Stimulated activated CD8-positive, alpha-beta memory T cell treated with anti-CD3 and anti-CD28 coated beads, Interleukin-2, amount 100 ng/mL, for 48 hours (primary cell): ENCODE measurements at places on chromosomes 7 and 10.

- no peak for DNase-seq
These were observed 20.9 kb downstream of the MAP3K8 start for GRCh38 chr10:30454744-30455510.

DNA sequence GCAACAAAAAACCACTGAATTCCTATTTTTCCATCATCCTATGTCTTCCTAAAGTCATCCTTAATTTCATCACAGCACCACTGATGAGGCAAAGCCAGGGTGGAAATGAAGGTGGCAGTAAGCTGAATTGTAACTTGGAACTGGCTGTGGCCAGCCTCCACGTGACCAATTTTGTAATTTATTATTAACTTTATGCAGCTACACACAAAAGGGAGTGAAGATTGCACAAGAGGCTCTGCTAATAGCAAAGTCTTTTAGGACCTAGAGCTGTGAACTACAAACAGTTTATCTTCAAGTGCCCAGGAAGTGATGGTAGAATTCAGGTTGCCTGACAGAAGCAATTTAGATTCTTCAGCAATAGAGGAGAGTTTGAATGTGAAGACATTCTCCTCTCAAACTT is 176.4 kb downstream of the CCDC71L start:
- no peak for DNase-seq

DNA sequence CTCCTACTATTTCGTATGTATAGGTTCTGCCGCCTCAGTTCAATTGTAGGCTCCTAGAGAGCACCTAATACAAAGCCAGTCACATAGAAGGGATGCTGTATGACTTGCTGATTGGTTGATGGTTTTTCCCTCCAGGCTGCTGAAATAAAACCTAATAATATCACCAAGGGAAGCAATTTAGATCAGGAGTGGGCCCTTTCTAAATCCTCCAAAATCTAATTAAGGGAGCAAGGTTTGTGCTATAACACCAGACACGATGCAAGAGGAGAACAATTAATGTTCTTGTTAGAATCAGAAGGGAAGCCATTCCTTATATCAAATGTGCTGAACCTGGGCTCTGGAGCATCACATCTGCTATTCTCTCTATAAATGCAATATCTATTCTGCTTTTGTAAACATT is 42.0 kb upstream of the SLC13A1 start:
- no peak for DNase-seq

- no peak for DNase-seq
These were observed 25.4 kb upstream of the TMEM72 start for GRCh38 chr10:44885710-44886109.

GRCh38 chr10:130763071-130763470 is 548.5 kb downstream of the TCERG1L start:
- DNase-seq, result no peak

GRCh38 chr10:24824536-24824935 is 100.8 kb upstream of the ARHGAP21 start:
- DNase-seq, result no peak

DNA sequence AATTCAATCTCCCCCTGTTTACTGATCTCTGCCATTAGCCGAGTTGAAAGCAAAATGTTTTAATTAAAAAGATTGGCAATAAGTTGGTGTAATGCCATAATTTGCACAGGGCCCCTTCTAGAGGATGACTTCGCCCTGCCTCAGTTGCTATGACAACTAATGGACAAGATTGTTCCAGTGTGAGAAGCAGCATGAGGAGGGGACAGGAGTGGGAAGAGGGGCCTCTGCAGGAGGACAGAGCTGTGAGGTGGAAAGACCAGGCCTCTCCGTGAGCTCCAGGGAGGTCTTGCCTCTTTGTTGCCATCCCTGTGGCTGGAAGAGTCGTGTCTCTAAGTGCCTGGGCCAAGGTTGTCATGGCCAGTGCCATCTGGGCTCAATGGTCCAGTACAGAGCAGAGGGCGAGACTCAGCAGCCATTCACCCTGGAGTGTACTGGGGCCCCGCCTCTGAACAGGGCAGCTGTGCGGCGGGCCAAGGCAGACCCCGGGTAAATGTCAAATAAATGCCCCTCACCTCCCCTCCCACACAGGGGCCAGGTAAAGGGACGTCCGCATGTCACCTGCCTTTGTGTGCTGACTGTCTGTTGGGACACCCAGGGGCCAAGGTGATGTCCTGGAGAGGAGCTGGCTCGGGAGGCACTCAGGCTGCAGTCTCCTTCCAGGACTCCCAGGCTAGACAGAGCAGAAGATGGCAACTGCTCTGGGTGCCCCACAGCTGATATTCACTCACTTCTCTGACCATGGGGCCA is 97.0 kb upstream of the RET start:
- DNase-seq, result no peak

GRCh38 chr7:23184709-23185359 is 3.0 kb downstream of the NUP42 start:
- DNase-seq, result no peak

- DNase-seq, result no peak
These were observed 25.1 kb upstream of the PDIA4 start for GRCh38 chr7:149053384-149053783.

- no peak for DNase-seq
These were observed 197.3 kb upstream of the PLXNA4 start for GRCh38 chr7:132773527-132773956.

DNA sequence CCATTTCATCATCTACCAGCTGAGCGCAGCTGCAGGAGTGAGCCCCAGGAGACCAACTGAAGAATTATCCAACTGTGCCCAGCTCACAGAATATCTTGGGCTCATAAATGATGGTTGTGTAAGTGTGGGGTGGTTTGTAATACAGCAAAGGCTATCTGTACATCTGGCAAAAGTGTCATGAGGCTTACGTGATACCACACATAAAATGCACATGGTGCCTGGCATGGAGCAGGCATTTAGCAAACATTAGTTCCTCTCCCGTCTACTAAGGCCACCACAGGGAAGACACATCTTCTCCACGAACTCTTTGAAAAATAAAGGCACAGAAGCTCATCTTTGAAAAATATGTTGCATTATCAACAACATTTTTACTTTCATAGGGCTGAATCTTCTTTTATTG is 32.3 kb downstream of the AOAH start:
- DNase-seq, result no peak

DNA sequence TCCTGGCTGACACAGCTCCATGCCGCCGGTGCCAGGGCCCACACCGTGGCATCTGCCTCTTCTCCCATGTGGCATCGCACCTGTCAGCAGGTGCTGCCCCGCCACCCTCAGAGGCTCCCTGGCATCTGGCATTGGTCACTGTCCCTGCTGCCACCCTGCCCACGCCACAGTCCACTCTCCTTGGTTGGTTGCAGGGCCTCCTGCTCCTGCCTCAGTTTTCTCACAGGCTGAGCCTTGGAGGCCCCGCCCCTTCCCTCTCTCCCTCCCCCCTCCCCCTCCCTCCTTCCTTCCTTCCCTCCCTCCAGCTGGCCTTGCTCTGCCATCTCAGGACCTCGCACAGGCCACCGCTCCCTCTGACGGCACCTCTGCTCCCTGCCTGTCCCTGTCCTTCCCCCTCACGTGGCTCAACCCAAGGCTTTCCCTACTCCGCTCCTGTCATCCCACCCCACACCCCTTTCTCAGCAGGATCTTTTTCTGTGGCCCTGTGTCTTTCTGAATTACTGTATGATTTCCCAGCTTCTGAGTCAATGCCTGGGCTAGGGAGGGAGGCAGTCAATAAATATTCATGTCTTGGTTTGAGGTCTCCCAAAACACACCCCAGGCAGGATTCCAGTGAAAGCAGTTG is 87.4 kb downstream of the INPP5A start:
- DNase-seq, result no peak

- DNase-seq, result no peak
These were observed 2.6 kb upstream of the ZNF438 start for GRCh38 chr10:31034098-31034909.

GRCh38 chr10:120479506-120479905 is 22.5 kb downstream of the PLPP4 start:
- no peak for DNase-seq

DNA sequence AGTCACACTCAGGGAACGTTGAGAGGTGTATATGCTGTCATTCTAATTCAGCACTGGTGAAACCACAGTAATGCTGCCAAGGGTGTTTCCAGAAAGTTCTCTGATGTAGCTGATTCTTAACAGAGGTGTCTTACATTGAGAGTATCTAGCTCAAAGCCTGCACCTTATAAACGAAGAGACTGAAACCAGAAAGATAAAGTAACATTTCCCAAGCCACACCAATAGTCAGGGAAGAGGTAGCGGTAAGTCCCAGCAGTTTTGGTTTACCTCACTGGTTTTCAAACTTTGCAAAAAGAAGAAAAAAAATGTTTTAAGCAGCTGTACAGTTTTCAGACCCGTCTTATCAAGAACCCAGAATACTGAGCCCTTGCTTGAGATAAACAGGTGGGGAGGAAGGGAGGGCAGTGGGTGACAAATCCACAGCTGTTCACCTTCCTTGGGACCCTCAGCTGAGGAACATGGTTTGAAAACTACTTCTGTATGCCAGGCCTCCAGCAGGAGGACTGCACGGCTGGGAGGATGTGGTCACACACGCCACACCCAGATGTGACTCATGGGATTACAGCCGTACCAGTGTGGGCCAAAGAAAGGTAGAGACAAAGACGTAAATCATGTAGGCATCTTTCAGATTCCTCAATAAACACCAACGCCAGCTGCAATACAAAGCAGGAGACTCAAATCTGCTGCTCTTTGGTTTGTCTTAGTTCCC is 63.9 kb upstream of the GSDME start:
- DNase-seq, result peak; percentile 69

GRCh38 chr7:7323352-7323751 is 141.0 kb downstream of the C1GALT1 start:
- DNase-seq, result no peak

DNA sequence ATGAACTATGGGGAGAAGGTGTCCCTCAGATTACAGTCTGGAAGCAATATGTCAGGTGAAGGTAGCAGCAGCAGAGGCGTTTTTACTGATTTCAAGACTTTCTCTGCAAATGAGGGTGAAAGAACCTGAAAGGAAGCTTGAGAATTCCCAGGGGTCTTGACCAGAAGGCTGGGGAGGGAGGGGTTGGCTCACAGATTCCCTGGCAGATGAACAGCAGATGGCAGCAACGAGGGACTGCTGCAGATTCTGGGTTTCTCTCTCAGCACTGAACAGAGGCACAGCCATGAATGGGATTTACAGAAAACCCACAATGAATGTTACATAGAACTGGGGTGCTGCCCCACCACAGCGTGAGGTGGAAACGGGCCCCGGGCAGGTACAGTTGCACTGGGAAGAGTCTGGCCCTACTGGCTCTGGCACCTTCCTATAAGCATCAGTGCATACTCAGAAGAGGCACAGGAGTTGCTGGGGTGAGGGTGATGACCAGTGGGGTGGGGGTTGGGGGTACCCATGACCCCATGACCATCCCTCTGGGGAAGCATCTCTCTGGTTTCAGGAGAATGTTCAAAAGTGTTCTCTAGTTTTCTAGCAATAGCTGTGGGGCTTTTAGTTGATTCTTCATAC is 317.8 kb downstream of the SH2D4B start:
- DNase-seq, result no peak

DNA sequence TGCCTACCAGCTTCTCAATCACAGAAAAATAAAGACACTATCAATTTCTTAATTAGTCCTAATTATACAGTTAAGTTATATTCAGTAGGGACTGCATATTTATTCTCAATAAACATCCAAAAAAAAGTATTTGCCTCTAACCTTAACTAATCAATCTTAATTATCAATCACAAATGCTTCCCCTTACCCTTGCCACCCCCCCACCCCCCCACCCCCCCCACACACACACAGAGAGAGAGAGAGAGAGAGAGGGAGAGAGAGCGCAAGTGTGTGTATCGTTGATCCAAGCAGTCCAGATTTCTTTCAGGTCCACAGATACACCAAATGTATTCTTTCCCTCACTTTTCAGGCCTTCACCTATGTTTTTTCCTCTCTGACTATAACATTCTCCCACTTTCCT is 12.9 kb downstream of the ZNF800 start:
- DNase-seq, result no peak

DNA sequence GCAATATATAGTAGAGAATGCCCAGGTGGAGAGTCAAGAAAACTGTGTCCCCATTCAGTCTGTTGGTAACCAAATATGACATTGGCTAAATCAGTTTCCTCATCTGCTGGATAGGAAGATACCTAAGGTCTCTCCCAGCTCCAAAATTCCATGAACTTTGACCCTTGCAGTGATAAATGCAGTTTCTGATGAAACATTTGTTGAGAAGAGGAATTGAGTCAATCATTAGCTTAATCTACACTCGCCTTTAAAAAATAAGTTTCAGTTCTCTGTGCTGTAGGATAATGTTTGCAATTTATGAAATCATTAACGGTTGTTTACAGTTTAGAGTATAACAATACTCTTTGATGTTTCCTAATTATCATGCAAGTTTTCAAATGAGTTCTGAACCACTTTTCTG is 38.0 kb upstream of the SLC25A13 start:
- DNase-seq, result no peak

GRCh38 chr10:78578929-78579328 is 489.8 kb upstream of the ZMIZ1 start:
- DNase-seq, result peak; percentile 59

GRCh38 chr10:131710142-131710861 is 190.5 kb upstream of the PPP2R2D start:
- no peak for DNase-seq

DNA sequence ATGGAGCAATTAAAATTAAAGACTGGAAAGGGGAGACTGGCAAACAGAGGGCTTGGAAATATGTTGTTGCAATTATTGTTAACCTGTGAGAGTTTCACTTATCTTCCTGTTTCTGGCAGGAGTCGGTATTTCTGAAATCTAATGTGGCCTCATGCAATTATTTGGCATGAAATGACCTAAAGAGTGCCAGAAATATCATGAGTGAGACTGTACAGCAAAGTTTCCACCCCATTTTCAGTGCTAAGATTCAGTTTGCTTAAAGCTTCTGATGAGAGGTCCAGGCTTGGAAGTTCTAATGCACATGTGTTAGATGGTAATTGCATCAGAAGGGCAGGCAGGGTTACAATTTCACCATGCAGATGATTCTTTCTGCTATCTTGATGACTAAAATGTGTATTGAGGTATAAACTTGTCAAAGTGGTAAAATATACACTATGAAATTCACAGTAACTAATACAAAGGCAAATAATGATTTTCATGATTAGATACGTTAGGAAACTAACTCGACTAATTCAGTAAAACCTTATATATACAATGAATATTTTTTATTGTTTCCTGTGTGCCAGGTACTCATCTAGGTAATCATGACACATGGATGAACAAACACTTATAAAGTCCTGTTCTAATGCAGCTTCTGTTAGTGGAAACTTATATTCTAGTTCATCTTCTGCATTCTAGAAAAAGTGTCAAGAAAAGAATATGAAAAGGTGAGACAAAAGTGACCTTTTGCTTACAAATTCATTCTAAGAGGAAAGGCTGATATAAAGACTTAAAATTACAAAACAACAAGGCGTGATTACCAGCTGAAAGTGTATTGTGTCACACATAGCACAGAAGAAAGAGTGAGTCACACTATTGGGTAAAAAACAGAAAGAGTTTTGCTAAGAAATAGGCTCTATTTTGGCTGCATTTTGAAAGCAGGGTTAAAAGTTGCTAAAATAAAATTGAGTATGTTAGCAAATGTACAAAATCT is 533.4 kb upstream of the SEMA3D start:
- DNase-seq, result no peak

DNA sequence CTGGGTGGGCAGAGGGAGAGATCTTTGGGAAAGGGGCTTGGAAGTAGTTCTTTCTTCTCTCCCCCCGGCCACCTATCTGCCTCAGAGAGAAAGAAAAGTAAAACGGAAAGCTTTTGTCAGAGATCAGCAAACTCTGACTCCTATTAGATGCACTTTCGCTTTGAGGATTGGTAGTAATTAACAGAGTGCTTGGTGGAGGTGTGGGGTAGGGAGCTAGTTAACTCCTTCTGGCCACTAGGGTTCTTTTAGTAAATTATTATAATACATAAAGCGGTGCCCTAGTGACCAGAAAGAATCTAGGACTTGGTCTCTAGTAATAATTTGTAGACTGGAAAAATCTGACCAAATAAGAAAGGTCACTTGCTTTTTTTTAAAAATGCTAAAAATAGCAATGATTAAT is 54.6 kb downstream of the CPVL start:
- DNase-seq, result no peak
